ENCODE measurements at places on chromosomes 6 and 20.
A peak's percentile ranks its signal among the peaks of the same experiment; 100 is the strongest.

GRCh38 chr20:24913076-24913628 is 35.9 kb upstream of the CST7 start:
- DNase-seq: no peak

GRCh38 chr6:44667668-44668390 is 280.3 kb downstream of the CDC5L start:
- no peak for DNase-seq

GRCh38 chr6:10437891-10438290 is 23.0 kb upstream of the TFAP2A start:
- no peak for DNase-seq

- no peak for DNase-seq
These were observed 87.4 kb downstream of the ARID1B start for GRCh38 chr6:156864557-156864956.

GRCh38 chr6:169862892-169863525 is 111.6 kb downstream of the ERMARD start:
- DNase-seq: no peak

DNA sequence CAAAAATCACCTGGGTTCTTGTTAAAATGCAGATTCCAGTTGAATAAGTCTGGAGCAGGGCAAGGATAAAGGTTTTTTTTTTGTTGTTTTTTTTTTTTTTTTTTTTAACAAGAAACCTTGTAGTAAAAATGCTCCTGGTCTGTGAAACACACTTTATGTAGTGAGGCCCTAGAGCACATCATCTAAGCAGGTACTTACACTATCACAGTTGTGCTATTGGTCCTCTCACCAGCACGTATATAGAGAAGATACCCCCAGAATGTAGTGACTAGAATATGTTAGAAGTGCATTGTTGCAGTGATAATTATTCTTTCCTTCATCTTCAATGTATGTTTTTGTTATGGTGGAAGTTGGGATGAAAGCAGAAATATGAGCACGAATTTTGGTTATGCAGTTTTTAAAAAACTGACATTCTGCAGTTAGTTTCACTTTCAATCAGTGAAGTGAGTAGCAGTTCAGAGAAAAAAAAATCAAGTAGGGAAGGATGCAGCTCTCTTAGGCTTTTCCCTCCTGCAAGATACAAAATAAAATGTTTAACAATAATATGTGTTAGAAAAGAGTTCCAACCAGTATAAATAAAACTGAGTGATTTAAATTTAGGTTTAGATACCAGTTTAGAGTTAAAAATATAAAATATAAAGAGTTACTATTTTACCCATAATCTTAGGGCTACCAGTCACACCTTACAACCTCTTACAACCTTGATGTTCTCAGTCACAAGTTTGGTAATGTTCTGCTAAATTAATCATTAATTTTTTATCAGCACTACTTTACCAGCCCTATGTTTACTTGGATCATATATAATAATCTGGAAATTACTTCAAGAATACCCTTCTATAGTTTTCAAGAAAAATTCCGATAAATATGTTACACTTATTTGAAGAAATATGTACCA is 9.2 kb upstream of the DEFB113 start:
- DNase-seq: no peak

DNA sequence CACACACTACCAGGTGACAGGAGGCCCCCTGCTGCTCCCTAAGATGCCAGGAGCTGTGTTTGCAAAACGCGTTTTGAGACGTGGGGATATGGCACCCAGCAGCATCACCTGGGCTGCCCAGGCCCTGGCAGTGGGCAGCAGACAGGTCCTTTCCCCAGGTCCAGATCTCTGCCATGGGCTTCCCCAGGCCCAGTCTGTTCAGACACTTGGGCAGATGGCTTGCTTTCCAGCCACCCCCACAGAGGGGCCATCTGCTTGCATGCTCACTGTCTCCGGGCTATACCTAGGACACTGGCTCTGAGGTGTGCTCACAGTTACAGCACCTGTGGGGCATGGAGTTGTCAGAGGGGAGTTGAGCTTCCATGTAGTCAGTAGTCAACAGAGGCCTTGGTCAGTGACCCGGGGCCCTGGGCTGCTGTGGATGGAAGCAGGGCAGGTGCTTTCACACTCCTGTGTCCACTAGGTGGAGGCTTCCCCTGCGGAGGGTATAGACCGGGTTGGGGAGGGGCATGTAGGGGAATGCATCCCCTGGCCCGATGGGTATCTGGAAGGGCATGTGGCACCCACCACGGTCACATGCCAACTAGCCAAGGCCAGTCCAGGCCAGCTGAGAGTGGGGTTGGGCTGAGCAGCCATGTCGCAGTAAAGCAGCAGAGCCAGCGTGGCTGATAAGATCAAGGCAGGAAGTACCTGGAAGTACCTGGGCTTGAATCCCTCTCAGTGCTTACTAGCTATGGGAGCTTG is 185.4 kb upstream of the SLC24A3 start:
- no peak for DNase-seq

DNA sequence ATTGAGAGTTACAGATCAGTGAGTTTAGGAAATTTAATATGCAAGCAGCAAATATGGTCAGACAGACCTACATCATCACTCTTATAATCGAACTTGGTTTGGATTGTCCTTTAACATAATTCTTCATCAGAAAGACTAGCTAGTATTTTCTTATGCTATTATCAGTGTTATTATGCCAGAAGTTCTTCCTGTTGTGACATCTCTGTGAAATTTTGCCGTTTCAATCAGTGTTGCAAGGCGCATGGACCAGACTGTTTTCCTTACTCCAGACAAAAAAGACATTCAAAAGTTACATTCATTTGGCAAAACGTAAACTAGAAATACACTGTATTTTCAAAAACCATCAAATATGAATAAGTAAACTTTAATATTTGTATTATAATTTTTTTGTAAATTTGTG is 5.7 kb upstream of the TENT5A start:
- DNase-seq: no peak

DNA sequence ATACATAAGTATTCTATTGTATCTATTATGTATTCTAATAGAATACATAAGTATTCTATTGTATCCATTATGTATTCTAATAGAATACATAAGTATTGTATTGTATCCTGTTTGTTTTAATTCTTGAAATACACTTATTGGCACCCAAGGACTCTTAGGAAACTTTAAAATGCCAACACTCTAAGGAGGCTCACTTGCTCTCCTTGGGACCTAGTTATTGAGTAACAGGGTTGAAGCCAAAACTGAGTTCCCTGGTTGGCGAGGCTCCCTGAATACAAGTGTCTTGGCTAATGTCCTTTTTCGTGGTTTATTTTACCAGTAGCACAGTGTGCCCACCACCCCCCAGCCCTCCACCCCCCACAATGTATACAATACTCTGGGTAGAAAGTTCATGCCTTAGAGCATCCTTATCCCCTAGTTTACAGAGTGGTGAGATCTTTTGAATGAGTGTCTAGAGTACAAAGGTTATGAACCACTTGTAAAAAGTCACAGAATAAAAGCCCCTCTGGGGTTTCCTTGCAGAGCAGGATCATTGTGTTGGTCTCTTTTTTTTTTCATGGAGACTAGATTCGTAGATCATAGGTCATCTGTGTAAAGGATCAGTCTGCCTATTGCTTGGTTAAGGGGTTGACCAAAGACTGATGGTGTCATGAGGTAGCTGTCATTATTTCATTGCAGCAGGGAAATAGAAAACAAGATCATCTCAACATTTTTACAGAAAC is 32.5 kb upstream of the PRDM1 start:
- no peak for DNase-seq

DNA sequence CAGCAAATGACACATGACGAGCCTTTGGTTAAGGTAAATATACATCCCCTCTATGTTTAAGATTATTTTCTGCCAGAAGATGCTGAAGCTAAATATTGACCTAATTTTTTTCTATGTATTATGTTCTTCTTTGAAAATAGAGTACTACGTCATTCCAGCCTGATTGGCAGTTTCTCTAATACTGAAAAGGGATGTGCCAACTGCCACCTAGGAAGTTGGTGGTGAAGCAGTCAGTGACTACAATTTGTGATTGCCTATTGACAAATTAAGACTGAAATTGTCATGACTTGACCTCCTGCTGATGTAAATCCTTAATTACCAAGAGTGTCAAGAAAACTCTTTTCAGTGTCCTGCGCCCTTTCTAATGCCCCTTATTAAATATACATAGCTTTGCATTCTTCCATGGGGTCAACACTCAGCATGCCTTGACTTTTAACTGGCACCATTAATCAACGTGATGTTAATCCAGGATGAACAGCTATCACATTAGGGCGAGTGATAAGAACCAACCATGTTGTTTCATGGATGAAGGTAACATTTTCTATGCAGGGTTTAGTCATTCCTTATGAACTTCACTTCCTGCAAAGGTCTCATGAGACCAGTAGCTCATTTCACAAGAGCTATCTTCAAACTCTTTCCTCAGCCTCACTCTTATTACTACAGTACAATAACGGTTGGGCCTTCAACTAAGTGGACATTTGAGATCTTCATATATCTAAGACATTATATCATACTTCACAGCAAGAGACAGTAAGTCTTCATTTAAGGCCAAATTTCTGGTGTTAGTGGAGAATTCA is 22.5 kb upstream of the SGK1 start:
- DNase-seq: no peak

DNA sequence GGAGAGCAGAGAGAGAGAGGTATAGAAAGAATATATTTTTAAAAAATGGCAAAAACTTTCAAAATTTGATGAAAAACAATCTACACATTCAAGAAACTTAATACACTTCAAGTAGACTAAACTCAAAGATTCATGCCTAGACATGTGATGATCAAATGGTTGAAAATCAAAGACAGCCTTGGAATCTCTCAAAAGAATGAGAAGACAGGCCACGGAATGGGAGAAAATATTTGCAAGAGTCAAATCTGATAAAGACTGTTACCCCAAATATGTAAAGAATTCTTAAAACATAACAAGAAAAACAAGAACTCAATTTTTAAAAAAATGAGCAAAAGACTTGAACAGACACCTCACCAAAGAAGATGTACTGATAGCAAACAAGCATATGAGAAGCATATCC is 49.7 kb downstream of the THEMIS start:
- no peak for DNase-seq

- DNase-seq: peak; percentile 70
These were observed 20.8 kb downstream of the C20orf203 start for GRCh38 chr20:32652739-32653526.

- no peak for DNase-seq
These were observed 27.6 kb upstream of the MCUR1 start for GRCh38 chr6:13841936-13842335.

GRCh38 chr6:163999475-164000125 is 585.1 kb downstream of the QKI start:
- no peak for DNase-seq

- DNase-seq: no peak
These were observed 14.1 kb downstream of the HUS1B start for GRCh38 chr6:642805-643204.

GRCh38 chr6:126531286-126531685 is 191.4 kb downstream of the CENPW start:
- no peak for DNase-seq

DNA sequence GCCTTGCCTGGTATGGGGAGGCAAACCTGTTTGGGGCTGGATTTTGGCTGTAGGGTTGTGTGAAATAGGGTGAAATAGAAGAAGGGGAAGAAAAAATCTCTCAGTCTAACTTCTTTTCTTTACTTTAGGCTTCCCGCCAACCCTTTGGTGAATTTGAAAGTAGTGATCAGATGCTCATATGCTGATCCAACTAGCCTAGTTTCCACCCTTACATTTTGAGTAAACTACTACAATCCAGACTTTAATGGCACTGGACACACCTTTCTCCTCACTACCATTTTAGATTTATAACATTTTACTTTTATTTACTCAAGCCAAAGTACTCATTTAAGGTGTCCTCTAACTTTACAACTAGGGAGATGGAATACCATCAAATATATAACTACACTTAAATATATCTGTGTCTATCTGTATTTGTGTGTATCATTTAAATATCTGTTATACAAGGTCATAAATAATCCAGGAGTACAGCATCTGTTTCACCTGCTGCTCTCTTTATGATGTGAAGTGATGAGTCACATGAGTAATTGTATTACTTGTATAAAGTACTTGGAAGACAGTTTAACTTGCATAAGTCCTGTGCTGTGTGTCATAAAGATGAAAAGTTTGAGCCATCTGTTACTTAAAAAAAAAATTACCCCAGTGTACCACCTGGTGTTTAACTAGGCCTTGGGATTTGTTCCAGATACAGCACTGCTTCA is 172.1 kb downstream of the CDKAL1 start:
- DNase-seq: no peak

DNA sequence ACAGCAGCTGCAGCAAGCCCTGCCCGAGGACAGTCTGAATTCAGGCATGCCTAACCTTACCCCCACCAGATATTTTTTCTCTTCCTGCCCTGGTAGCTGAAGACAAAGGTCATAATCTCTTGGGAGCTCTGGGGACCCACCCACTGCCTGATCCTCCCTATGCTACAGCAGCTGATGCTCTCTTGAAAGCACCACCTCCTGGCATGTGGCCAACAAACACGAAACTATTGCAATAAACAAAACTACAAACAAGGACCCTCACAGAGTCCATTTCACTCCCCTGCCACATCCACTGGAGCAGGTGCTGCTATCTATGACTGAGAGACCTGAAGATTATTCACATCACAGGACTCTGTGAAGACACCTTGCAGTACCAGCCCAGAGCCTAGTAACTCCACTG is 238.5 kb upstream of the HS3ST5 start:
- no peak for DNase-seq

DNA sequence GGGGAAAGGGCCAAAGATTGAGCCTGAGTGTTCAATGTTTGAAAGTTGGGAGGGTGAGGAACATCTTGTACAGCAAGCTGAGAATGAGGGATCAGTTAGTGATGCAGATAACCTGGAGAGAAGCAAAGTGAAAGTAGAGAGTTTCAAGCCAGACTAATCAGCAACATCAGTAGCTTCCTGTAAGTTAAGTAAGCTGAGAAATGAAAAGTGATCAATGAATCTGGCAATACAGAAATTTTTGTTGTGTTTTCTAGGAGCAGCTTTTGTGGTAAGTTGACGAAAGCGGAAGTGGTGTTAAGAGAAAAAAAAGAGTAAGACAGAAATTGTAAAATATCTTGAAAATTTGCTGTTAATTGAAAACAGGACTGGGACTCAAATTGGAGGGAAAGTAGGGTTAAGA is 855.5 kb upstream of the MAP3K7 start:
- DNase-seq: no peak

DNA sequence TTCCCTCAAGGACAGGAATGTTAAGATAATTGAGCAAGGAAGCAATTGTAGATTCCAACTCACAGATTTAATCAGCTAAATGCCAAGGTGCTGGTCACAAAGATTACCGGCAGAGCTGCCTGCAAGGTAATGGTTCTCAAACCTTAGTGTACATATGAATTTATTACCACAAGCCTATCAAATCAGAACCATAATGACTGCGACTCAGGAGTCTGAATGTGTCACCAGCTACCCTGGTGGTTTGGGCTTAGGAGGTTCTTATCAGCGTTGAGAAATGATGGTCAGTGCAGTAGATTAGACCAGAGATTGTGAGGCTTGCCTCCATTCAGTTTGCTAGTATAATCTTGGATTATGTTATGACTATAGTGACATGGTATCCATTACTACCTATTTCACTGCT is 78.9 kb downstream of the MTFR2 start:
- no peak for DNase-seq

DNA sequence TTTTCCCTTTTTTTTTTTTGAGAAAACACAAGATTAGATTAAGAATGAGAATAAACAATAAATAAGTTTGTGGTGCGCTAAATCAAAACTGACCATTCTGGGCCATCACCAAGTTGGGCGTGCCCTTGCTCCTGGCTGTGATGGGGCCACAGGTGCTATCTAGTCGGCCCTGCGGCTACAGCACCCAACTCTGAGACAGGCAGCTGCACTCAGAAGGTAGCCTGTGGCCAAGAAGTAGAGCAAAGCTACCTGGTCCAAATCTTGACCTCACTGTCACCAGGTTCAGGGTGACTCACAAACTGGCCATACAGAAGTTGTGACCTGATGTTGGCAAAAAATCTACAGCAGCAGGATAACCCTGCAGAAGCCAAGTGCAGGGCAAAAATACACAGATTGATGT is 3.4 kb downstream of the TXNDC5 start:
- DNase-seq: no peak

Data from stimulated activated CD8-positive, alpha-beta memory T cell treated with anti-CD3 and anti-CD28 coated beads, Interleukin-12 subunit alpha, Interleukin-12 subunit beta, amount 100 ng/mL, for 4 hours (primary cell).